ENCODE measurements at places on chromosomes 6 and 20. TPM values are rescaled to one million over a fixed set of nuclear protein-coding genes. Genes with fewer than 3 reads are reported as not detected.
A peak's percentile ranks its signal among the peaks of the same experiment; 100 is the strongest.

The STMND1 gene
- not detected for total RNA-seq

The ADGRB3 gene
- total RNA-seq = not detected

The RAD21L1 gene
- total RNA-seq = 0.17 TPM

The SAPCD1 gene
- 18.2 TPM for total RNA-seq

The PAX1 gene
- not detected for total RNA-seq

The AHCY gene
- 350 TPM for total RNA-seq

The EEF1A2 gene
- total RNA-seq = 454 TPM

The OXT gene
- total RNA-seq = not detected

The FOXQ1 gene
- 0.42 TPM for total RNA-seq

The RAB44 gene
- total RNA-seq = 0.05 TPM

DNA sequence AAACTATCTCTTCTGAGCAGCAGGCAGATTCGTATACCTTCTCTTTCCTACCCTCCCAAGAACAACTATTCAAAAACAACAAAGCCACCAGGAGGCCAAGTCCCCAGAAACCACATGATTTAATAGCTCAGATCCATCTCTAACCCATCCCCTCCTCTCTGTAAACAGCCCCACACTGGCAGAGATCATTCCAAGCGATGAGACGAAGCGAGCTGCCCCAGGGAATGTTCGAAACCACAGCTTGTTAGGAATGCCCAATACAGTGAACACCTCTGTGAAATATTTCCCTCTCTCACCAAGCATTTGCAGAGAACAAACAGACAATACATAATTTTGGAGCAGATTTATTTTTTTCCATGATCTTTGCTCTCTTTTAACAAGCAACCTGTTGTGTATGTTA lies 231.8 kb downstream of the SOD2 start:
- H3K36me3 ChIP-seq = no peaks in the 10 kb centered on the region
- no peaks in the 10 kb centered on the region for H3K4me1 ChIP-seq
- H3K27me3 ChIP-seq = no peaks in the 10 kb centered on the region
- no peak overlapping the region for H3K27ac ChIP-seq
- no peak for DNase-seq

DNA sequence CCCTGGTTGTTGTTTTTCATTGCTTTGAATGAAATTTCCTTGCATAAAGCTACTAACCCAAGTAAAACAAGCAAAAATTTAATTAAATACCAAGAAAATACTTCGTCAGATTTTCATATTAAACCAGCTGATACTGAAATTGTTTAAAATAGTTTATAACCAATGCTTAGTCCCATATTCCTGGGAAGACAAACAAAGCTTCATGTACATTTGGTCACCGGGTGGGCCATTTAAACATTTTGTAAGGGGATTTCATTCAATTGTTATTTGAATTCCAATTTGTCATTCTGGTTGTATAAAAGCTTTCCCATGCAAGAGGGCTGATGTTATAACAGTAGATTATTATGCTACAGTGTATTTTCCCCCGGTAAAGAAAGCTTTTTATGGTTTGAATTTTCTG lies 578 bp upstream of the RBBP9 start:
- H3K27ac ChIP-seq = no peak overlapping the region
- peaks cover 10% of the 10 kb centered on the region for H3K4me1 ChIP-seq
- peak overlapping the region; percentile 76 for H3K4me3 ChIP-seq
- H3K36me3 ChIP-seq = no peaks in the 10 kb centered on the region
- DNase-seq = no peak

- no peaks in the 10 kb centered on the region for H3K36me3 ChIP-seq
- H3K27ac ChIP-seq = no peak overlapping the region
- H3K4me1 ChIP-seq = no peaks in the 10 kb centered on the region
- no peak for DNase-seq
These were observed 31.8 kb upstream of the EMILIN3 start for GRCh38 chr20:41398408-41398807.

DNA sequence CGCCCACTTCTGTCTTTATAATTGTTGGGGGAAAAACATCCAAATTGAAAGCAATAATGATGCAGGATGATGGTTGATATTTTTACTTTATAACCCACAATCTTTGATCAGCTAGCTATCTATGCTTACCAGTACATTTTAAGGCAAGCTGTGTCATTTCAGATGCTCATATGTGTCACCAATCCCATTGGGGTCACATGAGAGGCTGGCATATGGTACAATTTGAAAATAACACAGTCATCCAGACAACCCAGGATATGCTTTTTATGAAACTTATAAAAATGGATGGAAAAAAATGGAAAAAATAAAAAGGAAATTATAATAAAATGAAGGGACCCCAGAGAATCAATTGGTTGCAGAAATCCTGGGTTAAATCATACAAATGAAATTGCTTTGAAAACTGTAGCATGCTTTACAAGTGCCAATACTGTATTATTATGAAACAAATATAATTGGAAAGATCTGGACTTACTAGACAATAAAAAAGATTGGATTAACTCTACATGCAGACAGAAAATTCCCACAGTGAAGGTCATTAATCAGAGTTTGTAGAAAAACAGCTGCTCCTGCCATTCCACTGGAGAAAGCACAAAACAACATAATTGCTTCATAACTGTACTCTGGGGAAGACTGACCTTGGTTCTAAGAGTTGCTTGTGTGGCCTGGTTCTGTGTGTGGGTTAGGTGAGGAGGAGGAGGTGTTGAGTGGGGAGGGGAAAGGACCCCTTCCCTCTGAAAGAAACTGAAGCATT lies 13.3 kb upstream of the PRIM2 start:
- no peaks in the 10 kb centered on the region for H3K4me1 ChIP-seq
- DNase-seq = no peak
- H3K36me3 ChIP-seq = no peaks in the 10 kb centered on the region
- no peak overlapping the region for H3K27ac ChIP-seq
- no peaks in the 10 kb centered on the region for H3K27me3 ChIP-seq

DNA sequence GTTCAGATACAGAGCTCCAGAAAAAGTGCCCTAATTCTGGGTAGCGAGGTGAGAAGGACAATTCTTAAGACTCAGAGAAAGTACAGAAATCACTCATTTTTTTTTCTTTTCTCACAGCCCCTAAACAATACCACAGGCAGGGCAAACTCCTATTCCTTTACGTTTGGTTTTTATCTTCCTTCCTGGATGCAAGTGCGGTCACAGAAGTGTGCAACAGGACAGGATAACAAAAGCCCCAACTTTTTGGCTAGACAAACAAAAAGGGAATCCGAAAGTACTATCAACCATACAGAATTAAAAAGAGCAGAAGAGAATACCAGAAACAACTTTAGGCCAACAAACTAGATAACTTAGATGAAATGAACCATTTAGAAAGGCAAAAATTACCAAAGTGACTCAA lies 18.4 kb upstream of the BEND6 start:
- no peaks in the 10 kb centered on the region for H3K27me3 ChIP-seq
- H3K4me3 ChIP-seq = no peak overlapping the region
- H3K4me1 ChIP-seq = peaks cover 58% of the 10 kb centered on the region
- DNase-seq = no peak

GRCh38 chr20:59322585-59323454 lies 22.4 kb downstream of the EDN3 start:
- H3K4me1 ChIP-seq = no peaks in the 10 kb centered on the region
- no peak for DNase-seq
- peaks cover 26% of the 10 kb centered on the region for H3K27me3 ChIP-seq
- H3K27ac ChIP-seq = no peak overlapping the region
- H3K36me3 ChIP-seq = no peaks in the 10 kb centered on the region

- H3K27me3 ChIP-seq = no peaks in the 10 kb centered on the region
- H3K36me3 ChIP-seq = no peaks in the 10 kb centered on the region
- no peak for DNase-seq
- H3K27ac ChIP-seq = no peak overlapping the region
These were observed 1960.9 kb upstream of the DEFB115 start for GRCh38 chr20:29296256-29297230.

GRCh38 chr20:5862703-5863039 lies 87.7 kb downstream of the TRMT6 start:
- no peak overlapping the region for H3K27ac ChIP-seq
- H3K36me3 ChIP-seq = no peaks in the 10 kb centered on the region
- peaks cover 9% of the 10 kb centered on the region for H3K4me1 ChIP-seq
- H3K4me3 ChIP-seq = no peak overlapping the region
- DNase-seq = no peak

GRCh38 chr20:42703744-42704143 lies 486.0 kb downstream of the PTPRT start:
- DNase-seq = no peak
- no peak overlapping the region for H3K4me3 ChIP-seq
- no peaks in the 10 kb centered on the region for H3K4me1 ChIP-seq
- no peaks in the 10 kb centered on the region for H3K36me3 ChIP-seq

DNA sequence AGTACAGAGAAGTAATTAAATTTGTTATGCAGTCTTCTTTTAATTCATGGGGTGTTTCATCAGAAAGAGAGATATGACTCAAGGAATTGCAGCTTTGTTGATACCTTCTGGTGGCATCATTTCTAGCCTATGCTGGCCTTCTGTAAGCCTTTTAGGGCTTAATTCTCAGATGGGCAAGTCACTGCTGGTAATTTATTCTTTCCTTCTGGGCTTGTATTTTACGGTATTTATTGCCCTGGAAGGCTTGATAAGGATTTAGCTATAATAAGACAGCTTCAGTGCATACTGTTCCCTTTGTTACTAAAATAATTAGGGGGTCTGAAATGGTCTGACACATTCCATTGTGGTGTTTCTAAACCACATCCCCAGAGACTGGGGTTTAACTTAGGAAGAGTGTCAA lies 57.9 kb upstream of the EMILIN3 start:
- H3K36me3 ChIP-seq = no peaks in the 10 kb centered on the region
- DNase-seq = no peak
- peaks cover 10% of the 10 kb centered on the region for H3K4me1 ChIP-seq
- H3K27ac ChIP-seq = no peak overlapping the region
- no peaks in the 10 kb centered on the region for H3K27me3 ChIP-seq

GRCh38 chr6:29477923-29478450 lies 9.8 kb downstream of the MAS1L start:
- no peaks in the 10 kb centered on the region for H3K36me3 ChIP-seq
- no peaks in the 10 kb centered on the region for H3K4me1 ChIP-seq
- H3K27me3 ChIP-seq = no peaks in the 10 kb centered on the region
- no peak overlapping the region for H3K4me3 ChIP-seq

DNA sequence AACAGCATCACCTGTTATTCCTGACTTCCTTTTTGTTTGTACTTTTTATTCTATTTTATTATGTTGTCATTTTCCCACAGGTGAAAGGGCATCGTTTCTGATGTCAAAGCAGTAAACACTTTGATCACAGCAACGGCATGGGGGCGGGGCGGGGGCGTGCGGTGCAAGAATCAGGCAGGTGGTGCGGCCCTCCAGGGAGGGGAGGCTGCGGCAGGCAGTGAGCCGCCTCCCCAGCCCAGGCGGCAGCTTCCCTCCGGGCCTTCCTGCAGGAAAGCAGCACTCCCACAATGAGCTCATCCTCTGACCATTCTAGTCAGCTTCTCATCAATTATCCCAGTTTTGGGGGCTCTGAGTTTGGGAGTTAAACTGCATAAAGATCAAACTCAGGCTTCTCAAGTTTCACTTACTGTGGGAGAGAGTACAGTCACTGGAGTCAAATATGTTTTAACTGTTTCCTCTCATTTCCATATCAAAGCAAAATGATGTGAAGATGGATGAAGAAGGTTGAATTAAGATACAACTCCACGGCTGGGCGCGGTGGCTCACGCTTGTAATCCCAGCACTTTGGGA lies 608.4 kb upstream of the AGPAT4 start:
- H3K4me3 ChIP-seq = no peak overlapping the region
- H3K36me3 ChIP-seq = no peaks in the 10 kb centered on the region
- DNase-seq = no peak
- H3K4me1 ChIP-seq = no peaks in the 10 kb centered on the region
- H3K27ac ChIP-seq = no peak overlapping the region

GRCh38 chr6:30122515-30122914 lies 9.6 kb upstream of the TRIM31 start:
- no peak overlapping the region for H3K27ac ChIP-seq
- H3K36me3 ChIP-seq = no peaks in the 10 kb centered on the region
- no peak overlapping the region for H3K4me3 ChIP-seq
- no peak for DNase-seq
